IPS-NIHi11 (cell line): ENCODE measurements at places on chromosomes 13 and 19.

GRCh38 chr19:55391191-55391670 lies 5.5 kb downstream of the RPL28 start:
- no peak for DNase-seq

DNA sequence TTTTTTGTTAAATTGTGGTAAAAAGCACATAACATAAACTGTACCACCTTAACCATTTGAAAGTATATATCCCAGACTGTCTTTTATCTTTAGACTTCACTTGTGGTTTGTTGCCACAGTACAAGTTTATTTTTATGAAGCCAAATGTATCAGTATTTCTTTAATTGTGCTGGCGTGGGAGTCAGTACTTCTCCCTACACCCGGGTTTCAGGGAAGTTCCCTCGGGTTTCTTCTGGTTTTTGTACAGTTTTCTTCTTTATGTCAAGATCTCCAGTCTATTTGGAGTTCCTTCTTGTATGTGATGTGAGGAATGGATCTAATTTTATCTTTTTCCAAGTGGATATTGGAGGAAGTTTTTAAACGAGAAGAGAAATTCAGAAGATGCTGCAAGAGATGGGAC lies 20.5 kb downstream of the CCDC8 start:
- DNase-seq: no peak

GRCh38 chr13:28379371-28380083 lies 115.4 kb downstream of the FLT1 start:
- DNase-seq: no peak

DNA sequence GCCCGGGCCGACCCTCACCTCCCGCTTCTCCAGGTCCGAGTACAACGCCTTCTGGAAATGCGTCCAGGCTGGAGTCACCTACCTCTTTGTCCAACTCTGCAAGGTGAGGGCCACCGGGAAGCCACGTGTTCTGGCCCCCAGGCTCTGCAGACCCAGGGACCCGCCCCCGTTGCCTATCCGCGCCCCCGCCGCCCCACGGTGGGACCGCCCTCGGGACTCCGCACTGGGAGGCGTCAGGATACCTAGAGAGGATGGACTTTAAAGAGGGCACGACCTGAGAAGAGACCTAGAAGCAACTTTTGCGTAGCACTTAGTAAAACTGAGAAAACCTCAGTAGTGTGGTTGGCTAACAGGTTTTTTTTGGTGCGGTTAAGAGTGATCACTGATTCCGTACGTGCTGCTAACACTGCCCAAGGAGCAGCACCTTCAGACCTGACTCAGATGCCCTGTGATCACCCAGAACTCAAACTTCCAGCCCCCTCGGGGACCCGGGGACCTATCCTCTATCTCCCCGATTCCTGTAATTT lies 492 bp downstream of the TMEM147 start:
- peak; percentile 70 for DNase-seq

GRCh38 chr19:34230820-34231219 lies 23.5 kb upstream of the GARRE1 start:
- DNase-seq: no peak

GRCh38 chr19:34598217-34599155 lies 78.5 kb downstream of the SCGB2B2 start:
- no peak for DNase-seq

DNA sequence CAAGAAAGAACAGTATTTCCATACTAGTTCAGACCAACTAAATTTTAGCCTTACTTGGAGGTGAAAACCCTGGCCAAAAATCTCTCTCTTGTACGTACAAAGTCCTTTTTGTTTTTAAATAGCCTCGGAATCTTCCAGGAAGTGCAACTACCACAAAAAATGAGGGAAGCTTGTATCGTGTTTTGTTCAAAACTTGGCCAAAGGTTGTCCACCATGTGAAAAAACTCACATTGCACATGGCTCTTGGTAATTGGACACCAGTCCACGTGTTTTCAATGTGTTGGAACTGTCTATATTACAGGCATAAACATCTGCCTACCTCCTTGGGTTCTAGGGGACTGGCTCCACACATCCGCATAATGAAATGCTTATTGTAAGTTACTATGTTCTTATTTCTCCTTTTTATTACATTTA lies 15.2 kb upstream of the STRN4 start:
- no peak for DNase-seq

- DNase-seq: no peak
Observed at GRCh38 chr13:111947026-111947810, 119.7 kb upstream of the SOX1 start.

- DNase-seq: no peak
Observed at GRCh38 chr19:15114153-15114540, 6.9 kb downstream of the SYDE1 start.

GRCh38 chr19:31730270-31730669 lies 381.0 kb upstream of the TSHZ3 start:
- no peak for DNase-seq

GRCh38 chr13:72180253-72180952 lies 313.4 kb upstream of the DACH1 start:
- DNase-seq: peak; percentile 49
